AG10803 (cell line): ENCODE measurements at places on chromosomes 12 and 14.

- no peak for DNase-seq
Observed at GRCh38 chr14:101590062-101590461, 28.8 kb downstream of the DIO3 start.

- no peak for DNase-seq
Observed at GRCh38 chr12:131550121-131550520, 160.8 kb upstream of the SFSWAP start.

- peak; percentile 94 for DNase-seq
Observed at GRCh38 chr14:69101331-69101826, 51.5 kb downstream of the DCAF5 start.

- peak; percentile 24 for DNase-seq
Observed at GRCh38 chr12:102423462-102423861, 56.9 kb downstream of the IGF1 start.

DNA sequence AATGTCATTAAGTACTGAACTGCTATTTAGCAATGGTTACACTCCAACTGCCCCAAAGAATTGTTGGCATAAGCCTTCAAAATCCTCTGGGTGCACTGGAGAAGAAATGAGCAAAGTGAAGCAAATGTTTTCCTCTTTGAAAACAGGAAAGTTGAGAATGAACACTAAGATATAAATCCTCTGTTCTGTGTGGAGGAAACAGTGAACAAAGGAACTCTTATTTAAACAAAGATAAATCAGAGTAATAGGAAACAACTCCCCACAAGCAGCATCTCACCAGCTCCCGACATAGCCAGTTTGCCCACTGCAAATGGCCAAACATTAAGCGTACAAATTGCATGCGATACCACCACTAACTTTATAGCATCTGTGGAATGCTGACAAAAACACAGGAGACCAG lies 54.0 kb downstream of the BCAT1 start:
- DNase-seq, result no peak
